ENCODE measurements at places on chromosomes 2 and 18. TPM values are rescaled to one million over a fixed set of nuclear protein-coding genes. Genes with fewer than 3 reads are reported as not detected.

GRCh38 chr18:27838225-27838624 lies 338.7 kb downstream of the CDH2 start:
- no peak for ATAC-seq

GRCh38 chr2:37085731-37086147 lies 1.4 kb downstream of the GPATCH11 start:
- ATAC-seq: no peak

The ARHGAP15 gene
- 8.0 TPM for total RNA-seq

The BMP10 gene
- total RNA-seq: not detected

DNA sequence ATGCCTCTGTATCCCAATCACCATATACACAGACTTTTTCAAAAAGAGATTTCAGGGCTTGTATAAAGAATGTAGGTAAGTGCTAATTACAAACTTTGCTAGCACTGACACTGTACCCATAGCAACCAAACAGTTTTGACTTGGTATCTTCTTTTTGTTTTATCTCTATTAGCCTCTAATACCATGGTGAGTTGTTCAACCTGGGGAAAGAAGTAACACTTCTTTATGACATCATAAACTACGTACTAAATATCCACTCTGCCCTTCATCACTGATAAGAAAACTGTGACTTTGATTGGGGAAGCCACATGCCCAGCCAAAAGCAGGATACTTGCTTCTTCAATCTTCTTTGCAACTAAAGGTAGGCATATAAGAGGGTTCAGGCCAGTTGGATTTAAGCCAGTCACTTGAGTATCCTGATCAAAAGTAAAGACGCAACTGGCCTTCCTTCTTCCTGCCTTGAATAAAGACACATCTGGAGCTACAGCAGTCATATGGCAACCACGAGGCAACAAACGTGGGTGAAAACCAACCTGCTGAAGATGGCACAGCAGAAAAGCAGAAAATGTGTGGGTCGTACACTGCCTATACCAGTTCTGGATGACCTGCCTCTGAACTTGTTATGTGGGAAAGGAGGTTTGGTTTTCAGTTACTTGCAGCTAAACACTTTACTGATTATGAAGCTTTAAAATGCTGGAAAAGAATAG lies 16.4 kb downstream of the THADA start:
- ATAC-seq: no peak

GRCh38 chr2:180734382-180734781 lies 246.0 kb upstream of the UBE2E3 start:
- ATAC-seq: no peak

The RRM2 gene
- 0.40 TPM for total RNA-seq

GRCh38 chr18:63514888-63515678 lies 27.1 kb upstream of the SERPINB12 start:
- no peak for ATAC-seq

GRCh38 chr18:57925706-57926105 lies 118.3 kb upstream of the NEDD4L start:
- no peak for ATAC-seq

Data from gastroesophageal sphincter (tissue), 4 donors.